ENCODE measurements at places on chromosomes 2 and 18.

- DNase-seq: no peak
Measured at GRCh38 chr2:200624658-200625057, 38.8 kb downstream of the AOX1 start.

- no peak for DNase-seq
Measured at GRCh38 chr2:49812730-49813129, 658.4 kb upstream of the FSHR start.

DNA sequence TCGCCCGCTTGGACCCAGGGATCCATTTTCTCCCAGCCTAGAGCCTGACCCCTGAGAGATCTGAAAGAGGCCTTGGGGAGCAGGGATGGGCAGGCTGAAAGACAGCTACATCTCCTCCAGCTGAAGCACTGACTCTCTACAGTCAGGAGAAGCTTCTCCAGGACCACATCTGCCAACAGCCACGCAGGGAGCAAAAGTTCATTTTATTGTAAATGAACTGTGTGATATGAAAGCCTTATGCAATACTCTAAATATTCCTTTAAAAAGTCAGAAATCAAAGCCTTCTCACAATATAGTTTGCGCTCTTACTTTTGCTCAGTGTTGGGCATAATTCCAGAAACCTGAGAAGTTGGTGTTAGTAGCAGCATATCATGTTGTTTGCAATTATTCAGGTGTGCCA is 428.9 kb upstream of the RAB6C start:
- DNase-seq: no peak

DNA sequence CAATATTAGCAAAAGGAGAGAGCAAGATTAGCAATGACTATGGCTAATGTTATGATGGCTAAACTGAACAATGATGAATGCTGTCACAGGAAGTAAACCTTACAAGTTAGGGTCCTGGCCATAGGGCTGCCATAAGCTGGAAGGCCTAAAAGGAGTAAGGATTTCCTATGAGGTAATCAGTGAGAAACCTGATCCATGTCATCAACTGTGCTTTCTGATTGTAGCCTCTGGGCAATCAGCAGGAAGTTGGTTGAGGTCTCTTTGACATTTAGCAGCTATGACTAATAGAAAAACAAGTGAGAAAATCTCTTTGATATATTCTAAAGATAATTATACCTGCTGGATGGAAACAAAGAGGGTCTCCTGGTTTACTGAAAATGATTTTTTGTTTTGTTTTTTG is 193.0 kb downstream of the RAB3GAP1 start:
- no peak for DNase-seq

- peak; percentile 5 for DNase-seq
Measured at GRCh38 chr2:47569658-47570475, 166.9 kb downstream of the MSH2 start.

- DNase-seq: no peak
Measured at GRCh38 chr2:157170299-157170698, 87.2 kb upstream of the GALNT5 start.

DNA sequence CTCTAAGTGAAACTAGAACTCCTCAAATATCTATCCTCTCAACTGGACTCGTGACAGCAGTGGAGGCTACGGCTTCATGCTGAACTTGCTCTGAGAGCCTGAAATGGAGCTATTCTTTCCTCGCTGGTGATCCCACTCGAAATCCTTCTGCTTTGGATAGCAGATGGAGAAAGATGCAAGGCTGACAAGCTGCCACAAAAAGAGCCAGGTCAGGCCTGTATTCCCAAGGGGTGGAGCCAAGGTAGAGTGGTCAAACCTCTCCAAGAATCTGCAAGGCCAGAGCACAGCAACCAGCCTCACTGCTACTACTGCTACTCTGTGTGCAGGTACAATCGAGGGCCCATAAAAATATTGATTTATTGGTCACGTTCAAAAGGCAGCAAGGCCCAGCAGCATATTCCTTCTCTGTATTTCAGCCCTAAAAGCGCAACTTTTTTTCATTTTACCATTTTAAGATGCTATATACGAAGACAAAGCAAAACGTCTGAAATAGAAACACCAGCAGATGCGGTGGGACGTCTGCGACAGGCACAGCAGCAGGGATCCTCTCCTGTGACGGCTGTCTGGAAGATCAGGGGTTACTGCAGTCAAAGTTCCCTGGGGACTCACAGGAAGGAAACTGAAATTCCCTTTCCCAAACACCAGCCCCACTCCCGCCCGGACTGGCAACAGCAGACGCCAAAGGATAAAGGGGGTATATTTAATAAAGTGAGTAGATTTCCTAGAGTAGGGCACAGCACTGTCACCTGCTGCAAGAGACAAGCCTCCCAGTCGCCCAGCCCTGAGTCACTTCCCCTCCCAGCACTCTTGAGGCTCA is 2.4 kb downstream of the SPRED2 start:
- no peak for DNase-seq

DNA sequence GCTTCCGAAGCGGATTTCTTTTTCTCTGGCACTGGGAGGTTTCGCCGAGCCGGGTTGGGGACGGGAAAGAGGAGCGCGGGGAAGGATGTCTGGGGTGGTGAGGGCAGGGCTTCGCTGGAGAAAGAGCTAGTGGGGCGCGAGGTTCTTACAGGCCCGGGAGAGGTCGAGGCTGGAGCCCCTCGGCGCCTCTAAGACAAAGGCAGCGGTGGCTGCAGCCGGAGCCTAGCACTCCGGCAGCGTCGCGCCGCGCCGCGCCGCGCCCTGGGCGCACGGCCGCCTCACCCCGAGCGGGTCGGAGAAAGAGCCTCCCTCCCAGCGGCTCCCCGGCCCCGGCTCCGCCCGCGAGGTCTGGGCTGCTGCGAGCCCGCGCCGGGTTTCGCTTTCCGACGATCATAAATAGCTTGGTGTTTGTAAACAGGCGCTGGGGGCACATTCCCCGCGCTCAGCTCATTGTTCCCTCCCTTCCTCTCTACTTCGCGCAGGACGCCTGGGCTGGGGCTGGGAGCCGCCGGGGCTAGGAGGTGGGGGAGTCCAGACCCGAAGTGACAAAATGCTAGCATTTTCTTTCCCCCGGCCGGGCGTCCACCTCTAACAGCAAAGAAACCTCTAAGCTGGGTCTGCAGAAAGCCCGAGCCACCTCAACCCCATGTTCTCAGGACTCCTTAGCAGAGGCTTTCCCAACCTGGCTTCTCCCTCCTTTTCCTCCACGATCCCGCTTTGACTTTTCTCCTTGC is 813 bp upstream of the MEIS1 start:
- DNase-seq: no peak
